ENCODE measurements at places on chromosomes 2 and 18.

DNA sequence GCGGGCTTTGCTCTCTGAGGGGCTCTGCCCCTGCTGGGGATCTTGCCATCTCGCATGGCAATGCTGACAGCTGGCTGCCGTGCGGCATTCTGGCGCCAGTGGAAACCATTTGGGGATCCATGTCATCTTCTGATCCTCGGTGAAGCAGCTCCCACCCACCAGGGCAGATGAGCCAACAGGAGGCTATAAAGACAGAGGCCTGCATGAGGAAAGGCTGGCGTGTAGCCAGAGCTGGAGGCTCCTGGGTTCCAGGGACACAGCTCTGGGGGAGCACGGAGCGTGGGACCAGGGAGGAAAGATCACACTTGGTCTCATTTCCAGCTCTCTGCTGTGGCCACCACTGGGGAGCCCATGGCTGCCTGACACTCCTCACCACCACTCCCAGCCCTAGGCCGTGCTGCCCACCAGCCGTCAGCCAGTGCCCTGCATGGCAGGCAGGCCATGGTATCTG, 145.8 kb downstream of the ZFP36L2 start:
- DNase-seq, result no peak

GRCh38 chr18:44592639-44593038, 88.0 kb upstream of the SETBP1 start:
- DNase-seq, result no peak

GRCh38 chr18:44119607-44120006, 561.1 kb upstream of the SETBP1 start:
- DNase-seq, result no peak

GRCh38 chr18:25256439-25256838, 95.5 kb downstream of the ZNF521 start:
- DNase-seq, result no peak

GRCh38 chr2:208872591-208872990, 466.0 kb downstream of the PTH2R start:
- DNase-seq, result no peak

GRCh38 chr18:45596036-45596435, 19.2 kb upstream of the SLC14A2 start:
- no peak for DNase-seq

GRCh38 chr2:31168291-31168690, 30.1 kb upstream of the GALNT14 start:
- no peak for DNase-seq

- DNase-seq, result no peak
These were observed 590.6 kb upstream of the NETO1 start for GRCh38 chr18:73458186-73458964.

- DNase-seq, result no peak
These were observed 10.4 kb upstream of the STON1 start for GRCh38 chr2:48519593-48519992.

All from COR-L47 (cell line).